Stimulated activated CD8-positive, alpha-beta memory T cell treated with anti-CD3 and anti-CD28 coated beads, Interleukin-12 subunit alpha, Interleukin-12 subunit beta, amount 100 ng/mL, for 4 hours (primary cell): ENCODE measurements at places on chromosomes 11 and 22.

- no peak for DNase-seq
Measured at GRCh38 chr22:49350441-49351121, 477.1 kb downstream of the BRD1 start.

DNA sequence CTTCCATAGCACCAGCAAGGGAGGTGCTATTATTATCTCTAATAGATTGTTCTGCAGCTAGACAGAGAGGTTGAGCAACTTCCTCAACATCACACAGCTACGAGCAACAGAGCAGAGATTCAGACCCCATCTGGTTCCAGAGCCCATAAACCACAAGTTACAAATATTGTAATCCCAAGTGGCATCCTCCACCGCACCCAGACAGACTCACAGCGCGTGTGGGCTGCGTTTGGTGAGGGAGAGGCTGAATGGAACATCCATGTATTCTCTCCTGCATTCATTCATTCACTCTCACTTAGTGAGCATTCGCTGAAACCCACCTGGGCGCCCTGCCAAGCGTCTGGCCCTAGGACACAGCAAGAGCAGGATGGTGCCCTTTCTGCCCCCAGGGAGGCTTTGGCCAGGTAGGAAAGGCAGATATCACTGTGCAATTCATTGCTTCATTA, 33.5 kb downstream of the LIF start:
- no peak for DNase-seq

- DNase-seq: no peak
Measured at GRCh38 chr22:50303515-50303847, 4.0 kb downstream of the PLXNB2 start.

DNA sequence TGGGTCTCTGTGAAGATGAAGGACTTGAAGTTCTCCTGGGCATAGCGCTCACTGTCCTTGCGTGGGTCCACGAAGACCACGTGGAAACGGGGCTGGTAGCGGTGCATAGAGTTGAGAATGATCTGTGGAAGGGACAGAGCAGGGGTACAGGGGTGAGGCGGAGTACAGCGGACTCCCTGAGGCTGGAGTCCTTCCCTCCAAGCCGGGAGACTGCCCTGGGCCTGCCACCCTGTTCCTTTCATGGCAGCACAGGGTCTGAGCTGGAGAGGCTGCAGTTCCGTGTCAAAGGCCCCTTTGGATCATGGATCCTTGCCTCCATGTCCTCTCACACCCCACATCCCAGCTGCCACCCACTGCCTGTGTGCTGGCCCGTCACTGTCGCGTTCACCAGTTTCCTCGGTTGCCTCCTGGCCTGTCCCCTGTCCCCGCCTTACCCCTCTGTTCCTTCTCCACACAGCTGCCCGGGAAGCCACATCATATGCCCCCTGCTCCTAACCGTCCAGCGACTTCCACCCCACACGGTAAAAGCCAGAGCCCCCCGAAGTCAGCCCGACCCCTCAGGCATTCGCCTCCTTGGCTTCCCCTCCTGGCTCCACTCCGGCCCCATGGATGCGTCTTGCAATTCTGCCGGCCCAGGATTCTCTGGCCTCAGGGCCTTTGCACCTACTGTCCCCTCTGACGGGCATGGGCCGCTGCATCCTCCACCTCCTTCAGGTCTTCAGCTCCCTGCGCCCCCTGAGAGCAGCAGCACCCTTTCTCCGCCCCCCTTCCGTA, 3.4 kb upstream of the NUDT8 start:
- DNase-seq: no peak

GRCh38 chr11:34052608-34053160, 1.2 kb downstream of the CAPRIN1 start:
- DNase-seq: peak; percentile 24

- no peak for DNase-seq
Measured at GRCh38 chr11:70105755-70106571, 27.8 kb downstream of the ANO1 start.

DNA sequence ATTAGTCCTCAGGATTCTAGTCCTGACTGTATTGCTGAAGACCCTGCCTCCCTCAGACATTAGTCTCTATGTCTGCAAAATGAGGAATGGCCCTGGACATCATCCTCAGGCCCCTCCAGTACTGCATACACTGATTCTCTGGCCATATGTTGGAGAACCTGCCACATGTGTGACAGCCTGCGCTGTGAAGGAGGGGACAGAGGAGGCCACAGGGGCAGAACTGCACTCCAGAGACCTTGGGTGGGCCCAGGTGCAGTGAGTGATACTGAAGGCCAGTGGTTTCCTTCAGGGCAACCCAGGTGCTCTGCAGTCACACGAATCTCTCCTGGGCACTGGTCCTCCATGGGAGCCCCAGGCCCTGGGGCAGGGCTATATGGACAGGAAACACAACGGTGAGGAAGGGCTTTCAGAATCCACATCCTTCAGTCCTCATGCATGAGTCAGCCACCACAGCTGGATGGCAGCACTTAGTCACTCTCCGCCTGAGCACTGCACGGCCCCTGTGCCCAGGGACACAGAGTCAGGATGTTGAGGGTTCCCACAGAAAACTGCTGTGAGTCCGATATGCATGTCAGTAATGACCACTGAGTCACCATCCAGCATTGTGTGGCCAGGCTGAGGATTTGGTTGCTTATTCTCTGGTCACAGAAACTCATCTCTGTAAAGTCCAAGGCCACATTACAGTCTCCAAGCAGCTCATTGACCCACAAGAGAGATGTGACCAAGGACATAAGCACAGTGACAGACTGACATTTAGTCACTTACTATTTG, 39.7 kb downstream of the ME3 start:
- no peak for DNase-seq

- DNase-seq: no peak
Measured at GRCh38 chr11:110544779-110545178, 115.0 kb downstream of the FDX1 start.

DNA sequence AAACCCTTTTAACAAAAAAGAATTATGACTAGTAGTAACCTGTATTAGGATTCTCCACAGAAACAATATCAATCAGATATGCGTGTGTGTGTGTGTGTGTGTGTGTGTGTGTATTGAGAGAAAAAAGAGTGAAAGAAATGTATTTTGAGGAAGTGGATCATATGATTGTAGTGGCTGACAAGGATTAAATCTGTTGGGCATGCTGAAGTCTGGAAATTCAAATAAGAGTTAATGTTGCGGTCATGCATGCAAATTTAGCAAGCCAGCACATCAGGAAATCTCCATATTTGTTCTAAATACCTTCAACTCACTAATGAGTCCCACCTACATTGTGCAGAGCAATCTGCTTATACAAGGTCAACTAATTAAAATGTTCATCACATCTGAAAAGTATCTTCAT, 46.8 kb upstream of the IGLL5 start:
- no peak for DNase-seq

DNA sequence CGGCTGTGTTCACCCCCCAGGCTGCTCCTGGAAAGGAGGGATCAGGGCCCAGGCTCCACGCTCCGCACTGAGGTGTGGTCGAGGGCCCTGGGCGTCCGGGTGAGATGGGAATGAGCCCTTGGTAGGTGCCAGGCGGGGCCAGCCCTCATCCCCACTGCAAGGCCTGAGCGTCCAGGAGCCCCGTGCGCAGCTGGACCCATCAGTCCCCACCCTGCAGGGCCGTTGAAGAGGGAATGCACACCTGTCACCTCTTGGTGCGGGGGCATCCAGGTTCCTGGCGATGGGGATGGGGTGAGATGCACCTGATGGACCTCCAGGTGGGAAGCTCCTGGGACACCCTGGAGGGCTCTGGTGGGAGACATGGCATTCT, 72.2 kb downstream of the KCNQ1 start:
- no peak for DNase-seq

- no peak for DNase-seq
Measured at GRCh38 chr22:28120691-28121592, 201.9 kb upstream of the PITPNB start.

DNA sequence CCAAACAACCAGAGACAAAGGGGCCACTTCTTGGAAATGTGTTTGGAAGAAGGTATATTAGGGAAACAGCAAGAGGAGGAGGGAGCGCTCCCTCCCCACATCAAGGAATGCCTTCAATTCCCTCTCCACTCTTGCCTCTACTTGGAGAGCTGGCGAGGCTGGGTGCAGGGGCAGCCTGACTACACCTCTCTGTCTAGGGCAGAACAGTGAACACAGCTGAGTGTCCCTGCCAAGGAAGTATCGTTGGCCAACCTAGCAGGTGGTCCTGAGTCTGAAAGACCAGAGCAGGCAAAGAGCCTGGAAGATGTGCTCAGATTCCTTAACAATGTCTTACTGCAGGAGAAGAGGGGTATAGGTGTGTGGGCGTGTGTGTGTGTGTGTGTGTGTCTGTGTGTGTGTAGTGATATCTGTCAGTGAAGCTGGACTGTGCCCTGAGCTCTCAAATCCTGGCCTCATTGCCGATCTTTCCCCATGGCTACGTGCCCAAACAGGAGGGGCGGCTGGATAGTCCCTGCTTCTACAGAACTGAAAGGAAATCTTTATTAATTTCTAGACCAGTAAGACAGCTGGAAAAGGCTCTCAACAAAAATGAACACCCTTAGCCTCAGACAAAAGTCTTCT, 46.8 kb downstream of the PAMR1 start:
- DNase-seq: no peak
